ENCODE measurements at places on chromosomes 4 and X. TPM values are rescaled to one million over a fixed set of nuclear protein-coding genes. Genes with fewer than 3 reads are reported as not detected.

DNA sequence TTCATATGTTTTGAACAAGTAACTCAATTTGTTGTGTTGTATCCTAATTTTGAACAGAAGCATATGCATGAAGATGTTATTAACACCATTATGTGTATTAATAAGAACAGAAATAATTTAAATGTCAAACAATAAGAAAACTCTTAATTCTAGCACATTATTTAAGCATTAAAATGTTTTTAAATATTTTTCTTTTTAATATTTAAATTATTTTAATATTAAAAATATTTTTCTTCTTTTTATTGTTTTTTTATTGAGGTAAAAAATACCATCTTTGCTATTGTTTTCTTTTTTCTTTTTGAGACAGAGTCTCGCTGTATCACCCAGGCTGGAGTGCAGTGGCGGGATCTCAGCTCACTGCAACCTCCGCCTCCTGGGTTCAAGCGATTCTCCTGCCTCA, 441.0 kb upstream of the GALNT7 start:
- DNase-seq, result no peak
- no peaks in the 10 kb centered on the region for H3K4me1 ChIP-seq
- no peaks in the 10 kb centered on the region for H3K36me3 ChIP-seq
- no peak overlapping the region for H3K27ac ChIP-seq
- no peaks in the 10 kb centered on the region for H3K27me3 ChIP-seq

DNA sequence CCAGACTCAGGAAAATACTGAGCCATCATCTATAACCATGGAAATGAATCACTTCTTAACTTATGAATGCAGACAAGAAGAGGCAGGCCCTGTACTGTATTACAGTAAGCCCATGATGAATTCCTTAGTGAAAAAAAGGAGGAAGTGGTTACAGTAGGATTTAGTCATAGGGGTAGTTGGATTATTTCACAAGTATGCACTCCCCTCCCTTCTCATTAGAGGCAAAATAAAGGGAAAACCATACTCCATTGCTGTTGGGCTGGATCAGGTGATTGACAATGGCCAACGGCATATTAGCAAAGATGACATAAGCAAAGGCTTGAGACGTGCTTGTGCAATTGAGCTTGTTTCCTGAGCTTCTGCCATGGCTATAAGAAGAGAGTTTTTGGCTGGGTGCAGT, 181.1 kb upstream of the PRPS2 start:
- no peaks in the 10 kb centered on the region for H3K36me3 ChIP-seq
- H3K27me3 ChIP-seq, result no peaks in the 10 kb centered on the region
- H3K4me3 ChIP-seq, result no peak overlapping the region
- no peak overlapping the region for H3K27ac ChIP-seq
- no peaks in the 10 kb centered on the region for H3K4me1 ChIP-seq

- no peak for DNase-seq
- no peak overlapping the region for H3K27ac ChIP-seq
- no peaks in the 10 kb centered on the region for H3K27me3 ChIP-seq
Observed at GRCh38 chr4:1342003-1342402, 5.0 kb upstream of the UVSSA start.

Gene ARHGAP6
- polyA plus RNA-seq, result not detected

Gene WWC2
- 1.7 TPM for polyA plus RNA-seq

GRCh38 chr4:182937268-182938204, 20.4 kb upstream of the DCTD start:
- H3K4me1 ChIP-seq, result no peaks in the 10 kb centered on the region
- no peaks in the 10 kb centered on the region for H3K36me3 ChIP-seq
- H3K27ac ChIP-seq, result no peak overlapping the region
- no peak for DNase-seq
- H3K27me3 ChIP-seq, result no peaks in the 10 kb centered on the region
- H3K4me3 ChIP-seq, result no peak overlapping the region

DNA sequence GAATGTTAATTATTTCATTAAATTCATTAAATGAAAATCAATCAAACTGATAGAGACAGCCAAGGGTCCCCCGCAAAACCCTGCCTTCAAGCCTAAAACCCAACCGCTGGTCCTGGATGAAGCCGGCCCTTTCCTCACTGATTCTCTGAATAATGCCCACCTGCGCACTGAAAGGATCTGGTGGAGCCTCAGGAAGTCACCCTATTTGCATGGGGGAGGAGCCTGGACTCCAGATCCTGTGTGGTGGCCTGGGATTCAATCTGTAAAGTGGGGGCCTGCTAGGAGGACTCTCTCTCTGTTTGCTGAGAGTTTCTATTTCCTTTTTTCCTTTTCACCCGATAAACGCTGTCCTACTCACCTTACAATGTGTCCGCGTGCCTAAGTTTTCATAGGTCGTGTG, 97.9 kb upstream of the ADAMTS3 start:
- no peaks in the 10 kb centered on the region for H3K27me3 ChIP-seq
- H3K27ac ChIP-seq, result no peak overlapping the region
- no peak overlapping the region for H3K4me3 ChIP-seq
- no peak for DNase-seq
- no peaks in the 10 kb centered on the region for H3K36me3 ChIP-seq
- H3K4me1 ChIP-seq, result no peaks in the 10 kb centered on the region

Gene IKBKG
- 34.8 TPM for polyA plus RNA-seq

DNA sequence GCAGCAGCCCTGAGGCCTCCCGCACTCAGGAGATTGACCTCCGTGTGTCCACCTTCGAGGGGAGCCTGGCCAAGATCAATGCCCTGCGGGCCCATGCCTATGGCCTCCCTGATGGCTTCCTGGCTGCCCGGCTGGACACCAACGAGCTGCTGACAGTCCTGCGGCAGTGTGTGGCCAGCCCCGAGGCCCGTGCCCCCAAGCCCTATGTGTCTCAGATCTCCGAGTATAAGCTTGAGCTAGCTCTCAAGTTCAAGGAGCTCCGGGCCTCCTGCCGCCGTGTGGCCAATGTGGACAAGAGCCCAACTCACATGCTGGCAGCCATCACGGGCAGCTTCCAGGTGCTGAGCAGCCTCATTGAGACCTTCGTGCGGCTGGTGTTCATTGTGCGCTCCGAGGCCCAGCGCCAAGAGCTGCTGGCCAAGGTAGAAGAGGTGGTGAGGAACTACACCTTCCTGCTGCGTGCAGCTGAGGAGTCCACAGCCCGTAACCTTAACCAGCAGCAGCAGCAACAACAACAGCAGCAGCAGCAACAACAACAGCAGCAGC, 25.5 kb upstream of the PRPS1 start:
- no peak overlapping the region for H3K4me3 ChIP-seq
- H3K4me1 ChIP-seq, result no peaks in the 10 kb centered on the region

- no peak overlapping the region for H3K4me3 ChIP-seq
- no peaks in the 10 kb centered on the region for H3K36me3 ChIP-seq
- peaks cover 37% of the 10 kb centered on the region for H3K4me1 ChIP-seq
Observed at GRCh38 chrX:9566150-9566621, 101.3 kb downstream of the TBL1X start.

Gene TMSB15A
- not detected for polyA plus RNA-seq

Gene IGSF1
- polyA plus RNA-seq, result not detected

DNA sequence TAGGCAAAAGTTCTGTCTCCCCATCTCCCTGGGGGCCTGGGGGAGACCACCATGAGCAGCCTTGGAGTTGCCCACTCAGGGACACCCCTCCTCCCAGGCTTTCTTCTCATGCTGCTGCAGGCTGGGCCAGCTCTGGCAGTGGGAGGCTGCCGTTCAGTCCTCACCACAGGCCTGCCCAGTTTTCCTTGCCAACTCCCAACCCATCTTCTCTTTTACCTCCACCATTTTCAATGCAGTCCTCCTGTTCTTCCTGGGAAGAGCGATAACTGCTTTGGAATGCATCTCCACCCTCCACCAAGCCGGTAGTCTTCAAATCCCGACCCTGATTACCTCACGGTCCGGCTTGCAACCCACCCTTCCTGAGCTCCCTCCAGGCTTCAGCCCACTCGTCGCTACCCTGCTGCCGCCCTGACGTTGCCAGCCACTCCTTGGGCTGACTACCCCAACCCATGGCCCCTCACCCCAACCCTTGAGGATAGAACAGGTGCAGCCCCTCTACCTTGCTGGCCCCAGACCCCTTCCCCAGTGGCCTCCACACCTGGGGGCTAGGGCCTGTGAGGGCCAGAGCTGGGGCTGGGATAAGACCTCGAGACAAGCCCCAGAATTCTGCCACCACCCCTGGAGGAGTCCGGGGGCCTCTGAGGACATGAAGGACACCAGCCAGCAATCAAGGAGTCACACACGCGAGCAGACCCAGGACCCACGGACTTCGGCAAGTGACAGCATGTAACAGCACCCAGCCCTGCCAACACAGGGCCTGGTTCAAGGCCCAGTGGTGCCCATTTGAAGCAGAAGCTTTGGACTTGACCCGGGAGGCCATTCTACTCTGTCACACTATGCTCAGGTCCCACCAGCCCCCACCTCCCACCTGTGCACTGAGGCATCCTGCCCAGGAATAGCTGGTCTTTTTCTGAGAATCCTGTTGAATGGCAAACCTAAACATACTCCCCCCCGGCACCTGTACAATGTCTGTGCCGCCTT, 9.2 kb downstream of the WDR1 start:
- peaks cover 51% of the 10 kb centered on the region for H3K36me3 ChIP-seq
- no peak for DNase-seq
- H3K4me1 ChIP-seq, result peaks cover 100% of the 10 kb centered on the region
- H3K4me3 ChIP-seq, result peak overlapping the region; percentile 38
- H3K27me3 ChIP-seq, result no peaks in the 10 kb centered on the region

- H3K27me3 ChIP-seq, result no peaks in the 10 kb centered on the region
- no peaks in the 10 kb centered on the region for H3K4me1 ChIP-seq
- H3K4me3 ChIP-seq, result no peak overlapping the region
- no peak for DNase-seq
Observed at GRCh38 chr4:85886665-85887064, 411.7 kb downstream of the ARHGAP24 start.

- no peak for DNase-seq
- H3K4me3 ChIP-seq, result no peak overlapping the region
- H3K27me3 ChIP-seq, result no peaks in the 10 kb centered on the region
Observed at GRCh38 chrX:9324676-9325075, 140.2 kb upstream of the TBL1X start.

Gene MAGEC2
- polyA plus RNA-seq, result not detected

Gene NAP1L3
- polyA plus RNA-seq, result 4.7 TPM

DNA sequence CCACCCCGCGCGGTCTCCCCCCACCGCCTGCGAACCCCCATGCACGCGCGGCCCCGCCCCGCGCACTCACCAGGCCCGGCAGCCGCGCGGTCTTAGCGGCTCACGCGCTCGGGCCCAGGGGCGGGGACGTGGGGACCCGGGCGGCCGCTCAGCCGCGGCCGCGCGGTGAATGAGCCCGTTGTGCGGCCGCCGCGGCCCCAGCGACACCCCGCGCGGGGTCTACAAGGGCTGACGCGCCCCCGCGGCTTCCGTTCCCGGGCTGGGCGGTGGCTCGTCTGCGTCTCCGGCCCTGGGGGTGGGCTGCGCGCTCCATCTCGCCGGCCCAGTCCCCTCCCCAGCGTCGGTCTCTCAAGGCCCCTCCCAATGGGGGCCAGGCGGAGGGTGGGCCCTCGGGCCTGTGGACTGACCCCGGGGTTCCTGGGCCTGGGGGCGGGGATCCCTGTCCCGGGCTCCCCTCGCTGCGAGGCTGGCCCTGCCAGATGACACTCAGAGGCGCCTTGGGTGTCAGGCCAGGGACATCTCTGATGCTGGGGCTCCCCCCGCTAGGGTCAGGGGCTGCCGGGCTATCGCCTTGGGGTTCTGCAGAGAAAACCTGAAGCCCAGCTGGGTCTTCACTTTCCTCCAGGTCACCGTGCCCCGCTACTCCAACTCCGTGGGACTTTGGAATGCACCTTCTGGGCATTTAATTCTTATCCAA, 4.3 kb upstream of the SLC26A1 start:
- no peaks in the 10 kb centered on the region for H3K4me1 ChIP-seq
- no peak overlapping the region for H3K27ac ChIP-seq
- no peak overlapping the region for H3K4me3 ChIP-seq
- H3K27me3 ChIP-seq, result peaks cover 18% of the 10 kb centered on the region
- no peaks in the 10 kb centered on the region for H3K36me3 ChIP-seq

Gene HPGDS
- polyA plus RNA-seq, result not detected

Gene OTC
- not detected for polyA plus RNA-seq

Gene MAP7D3
- 6.2 TPM for polyA plus RNA-seq

DNA sequence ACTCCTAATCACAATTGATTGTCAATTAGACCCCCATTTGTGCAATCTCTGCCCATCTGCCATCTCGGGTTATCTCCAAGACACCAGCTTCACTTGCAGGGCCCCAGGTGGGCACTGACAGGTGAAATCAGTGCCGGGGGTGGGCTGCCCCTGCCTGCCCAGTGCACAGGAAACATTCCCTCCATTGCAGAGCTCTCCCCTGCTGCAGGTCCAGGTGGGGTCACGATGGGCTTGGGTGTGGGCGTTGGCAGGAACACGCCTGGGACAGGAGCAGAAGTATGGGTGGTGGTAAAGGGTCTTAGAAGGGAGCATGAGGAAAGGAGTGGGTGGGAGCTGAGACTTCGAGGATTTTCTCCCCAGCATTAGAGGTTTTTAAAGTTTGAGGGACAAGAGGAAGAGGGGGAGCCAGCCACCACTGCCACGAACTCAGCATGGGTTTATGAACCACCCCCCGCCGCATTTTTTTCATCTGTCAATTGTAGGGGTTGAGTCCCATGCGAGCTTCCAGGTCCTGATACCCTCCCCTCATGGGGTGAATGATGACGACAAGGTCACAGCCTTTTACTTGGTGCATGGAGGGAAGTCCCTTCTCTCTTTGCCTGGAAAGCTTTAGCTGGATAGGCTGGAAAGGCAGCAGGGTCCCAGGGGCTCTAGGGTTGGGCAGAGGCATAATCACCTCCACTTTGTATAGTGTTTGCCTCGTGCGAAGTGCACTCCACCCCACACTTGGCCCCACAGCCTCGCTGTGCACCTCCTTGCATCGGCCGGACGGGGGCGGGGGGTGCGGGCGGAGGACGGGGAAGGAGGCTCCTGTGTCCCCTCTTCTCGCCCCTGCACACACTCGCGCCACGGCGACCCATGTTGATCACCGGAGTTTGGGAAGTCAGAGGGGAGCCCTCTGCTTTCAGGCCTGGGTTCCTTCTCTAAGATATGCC, 3.5 kb upstream of the NKX1-1 start:
- DNase-seq, result no peak
- no peaks in the 10 kb centered on the region for H3K36me3 ChIP-seq
- no peak overlapping the region for H3K4me3 ChIP-seq
- no peaks in the 10 kb centered on the region for H3K4me1 ChIP-seq
- peaks cover 13% of the 10 kb centered on the region for H3K27me3 ChIP-seq
- H3K27ac ChIP-seq, result no peak overlapping the region

Gene MSX1
- not detected for polyA plus RNA-seq

- no peak overlapping the region for H3K27ac ChIP-seq
- no peak for DNase-seq
- H3K36me3 ChIP-seq, result no peaks in the 10 kb centered on the region
- no peak overlapping the region for H3K4me3 ChIP-seq
- H3K27me3 ChIP-seq, result no peaks in the 10 kb centered on the region
Observed at GRCh38 chrX:56794404-56795230, 65.6 kb downstream of the NBDY start.

GRCh38 chrX:136214551-136214950, 36.6 kb downstream of the MAP7D3 start:
- H3K36me3 ChIP-seq, result no peaks in the 10 kb centered on the region
- no peak overlapping the region for H3K27ac ChIP-seq
- H3K4me3 ChIP-seq, result no peak overlapping the region
- H3K4me1 ChIP-seq, result no peaks in the 10 kb centered on the region

- no peak overlapping the region for H3K27ac ChIP-seq
- no peak for DNase-seq
- no peaks in the 10 kb centered on the region for H3K36me3 ChIP-seq
Observed at GRCh38 chr4:153008578-153009199, 72.6 kb downstream of the FHDC1 start.

Measured in CD8-positive, alpha-beta memory T cell (primary cell).